ENCODE measurements at places on chromosomes 1 and 21. TPM values are rescaled to one million over a fixed set of nuclear protein-coding genes. Genes with fewer than 3 reads are reported as not detected.

Gene C1QA
- total RNA-seq, result not detected

Gene FAM72B
- total RNA-seq, result 0.12 TPM

Gene WNT9A
- total RNA-seq, result not detected

Gene WNT4
- not detected for total RNA-seq

Gene BARHL2
- total RNA-seq, result not detected

Gene RNASEL
- 11.9 TPM for total RNA-seq

Gene PTGFR
- 9.9 TPM for total RNA-seq

Gene SLC25A34
- 0.06 TPM for total RNA-seq

Gene CCDC17
- total RNA-seq, result 0.10 TPM

Gene ZBTB17
- total RNA-seq, result 10.0 TPM

Gene FHAD1
- 0.31 TPM for total RNA-seq

Gene RGS16
- total RNA-seq, result 0.10 TPM

Gene CHI3L2
- total RNA-seq, result 86.1 TPM

Gene ADCY10
- total RNA-seq, result 0.06 TPM

Gene ARF1
- total RNA-seq, result 270 TPM

Gene ASCL5
- not detected for total RNA-seq

Gene TRIM58
- total RNA-seq, result not detected

Gene PLA2G2D
- not detected for total RNA-seq

Gene STYXL2
- not detected for total RNA-seq

Gene SPATA45
- total RNA-seq, result not detected

Gene PRDM16
- total RNA-seq, result 4.2 TPM

Gene KRTAP21-2
- not detected for total RNA-seq

Gene MYOG
- not detected for total RNA-seq

Gene PPCS
- 44.3 TPM for total RNA-seq

Gene MX2
- 6.3 TPM for total RNA-seq

Gene MATN1
- total RNA-seq, result not detected

Gene MYOM3
- not detected for total RNA-seq

Gene C4BPA
- total RNA-seq, result not detected

Gene SNX7
- total RNA-seq, result 18.4 TPM

Gene PAQR7
- 6.0 TPM for total RNA-seq

Gene SIM2
- total RNA-seq, result not detected

Gene C1QB
- not detected for total RNA-seq

Gene TMPRSS15
- not detected for total RNA-seq

Gene CYYR1
- total RNA-seq, result 0.12 TPM

Gene ATP1A4
- total RNA-seq, result not detected

Gene MAP3K21
- 0.12 TPM for total RNA-seq

Data from cardiac ventricle fibroblast (primary cell).